Right atrium auricular region (tissue), 2 donors: ENCODE measurements at places on chromosomes 1 and 21. TPM values are rescaled to one million over a fixed set of nuclear protein-coding genes. Genes with fewer than 3 reads are reported as not detected.
A peak's percentile ranks its signal among the peaks of the same experiment; 100 is the strongest.

DNA sequence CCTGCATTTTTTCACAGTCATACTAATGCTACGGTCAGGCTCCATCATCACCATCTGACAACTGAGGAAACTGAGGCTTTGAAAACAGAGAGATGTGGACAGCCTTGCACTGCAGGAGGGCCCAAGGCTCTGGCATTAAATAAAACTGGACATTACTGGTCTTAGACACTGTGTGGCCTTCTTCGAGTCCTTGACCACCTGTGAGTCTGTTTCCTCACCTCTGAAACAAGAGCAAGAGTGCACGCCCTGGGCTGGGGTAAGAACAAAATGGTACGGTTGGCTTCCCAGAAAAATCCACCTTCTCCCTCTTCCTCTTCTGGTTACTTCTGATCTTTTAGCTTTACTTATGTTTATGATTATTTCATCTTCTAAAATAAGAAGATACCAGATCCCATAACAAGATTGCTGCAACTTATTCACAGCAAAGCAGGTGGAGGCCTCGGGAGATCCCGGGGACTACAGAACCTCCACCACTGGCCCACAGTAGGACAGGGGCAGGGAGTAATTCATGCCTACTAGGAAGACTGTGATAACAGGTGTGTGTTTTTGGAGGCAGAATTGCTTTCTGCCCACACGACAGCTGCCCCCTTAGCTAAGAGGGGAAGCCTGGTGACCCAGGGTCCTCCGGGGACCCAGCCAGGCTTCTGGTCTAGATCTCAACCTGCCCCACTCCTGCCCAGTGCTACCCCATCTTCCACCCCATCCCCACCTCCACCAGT lies 156.4 kb upstream of the EDN2 start:
- H3K27ac ChIP-seq: no peak overlapping the region
- H3K27me3 ChIP-seq: no peaks in the 10 kb centered on the region
- no peaks in the 10 kb centered on the region for H3K4me1 ChIP-seq
- DNase-seq: no peak

The HSD3B1 gene
- total RNA-seq: not detected

GRCh38 chr1:115190540-115191170 lies 101.4 kb upstream of the TSPAN2 start:
- no peaks in the 10 kb centered on the region for H3K4me1 ChIP-seq
- peak overlapping the region; percentile 49 for H3K27ac ChIP-seq
- H3K27me3 ChIP-seq: no peaks in the 10 kb centered on the region
- no peaks in the 10 kb centered on the region for H3K36me3 ChIP-seq
- no peak for DNase-seq
- H3K4me3 ChIP-seq: no peak overlapping the region

- DNase-seq: no peak
- no peak overlapping the region for H3K27ac ChIP-seq
- H3K4me1 ChIP-seq: no peaks in the 10 kb centered on the region
- no peaks in the 10 kb centered on the region for H3K27me3 ChIP-seq
These were observed 166.9 kb downstream of the IER5 start for GRCh38 chr1:181255270-181255929.

- no peak within 1 kb of the TSS for H3K27ac ChIP-seq
- H3K4me3 ChIP-seq: peak within 1 kb of the TSS; percentile 12
- DNase-seq: no peak
- no peaks in the 10 kb centered on the region for H3K36me3 ChIP-seq
- peaks cover 18% of the 10 kb centered on the region for H3K4me1 ChIP-seq
These were observed at the start of gene SYT2 for GRCh38 chr1:202710070-202711045. TSS of gene SYT2 (minus strand) at chr1:202710454. CDS start at chr1:202605772, 104,682 bp downstream.

GRCh38 chr1:61642475-61643232 lies 82.3 kb downstream of the TM2D1 start:
- DNase-seq: no peak
- no peaks in the 10 kb centered on the region for H3K36me3 ChIP-seq
- no peak overlapping the region for H3K4me3 ChIP-seq
- no peak overlapping the region for H3K27ac ChIP-seq
- H3K27me3 ChIP-seq: no peaks in the 10 kb centered on the region
- H3K4me1 ChIP-seq: peaks cover 25% of the 10 kb centered on the region

GRCh38 chr21:24729568-24729967 lies 877.7 kb downstream of the MRPL39 start:
- H3K4me3 ChIP-seq: no peak overlapping the region
- no peaks in the 10 kb centered on the region for H3K4me1 ChIP-seq
- DNase-seq: no peak
- no peak overlapping the region for H3K27ac ChIP-seq
- no peaks in the 10 kb centered on the region for H3K27me3 ChIP-seq

GRCh38 chr1:41994195-41994894 lies 75.6 kb upstream of the HIVEP3 start:
- H3K4me1 ChIP-seq: no peaks in the 10 kb centered on the region
- H3K27me3 ChIP-seq: no peaks in the 10 kb centered on the region
- no peak overlapping the region for H3K4me3 ChIP-seq
- no peak overlapping the region for H3K27ac ChIP-seq

GRCh38 chr1:204377800-204378668 lies 18.3 kb upstream of the PLEKHA6 start:
- DNase-seq: no peak
- H3K27me3 ChIP-seq: no peaks in the 10 kb centered on the region
- no peak overlapping the region for H3K27ac ChIP-seq
- peak overlapping the region; percentile 55 for H3K4me3 ChIP-seq
- H3K36me3 ChIP-seq: no peaks in the 10 kb centered on the region

The LRRC71 gene
- not detected for total RNA-seq

- no peaks in the 10 kb centered on the region for H3K4me1 ChIP-seq
- H3K27me3 ChIP-seq: no peaks in the 10 kb centered on the region
- no peak for DNase-seq
- H3K27ac ChIP-seq: no peak overlapping the region
- no peak overlapping the region for H3K4me3 ChIP-seq
These were observed 898.4 kb downstream of the KCNT2 start for GRCh38 chr1:195709821-195710220.

DNA sequence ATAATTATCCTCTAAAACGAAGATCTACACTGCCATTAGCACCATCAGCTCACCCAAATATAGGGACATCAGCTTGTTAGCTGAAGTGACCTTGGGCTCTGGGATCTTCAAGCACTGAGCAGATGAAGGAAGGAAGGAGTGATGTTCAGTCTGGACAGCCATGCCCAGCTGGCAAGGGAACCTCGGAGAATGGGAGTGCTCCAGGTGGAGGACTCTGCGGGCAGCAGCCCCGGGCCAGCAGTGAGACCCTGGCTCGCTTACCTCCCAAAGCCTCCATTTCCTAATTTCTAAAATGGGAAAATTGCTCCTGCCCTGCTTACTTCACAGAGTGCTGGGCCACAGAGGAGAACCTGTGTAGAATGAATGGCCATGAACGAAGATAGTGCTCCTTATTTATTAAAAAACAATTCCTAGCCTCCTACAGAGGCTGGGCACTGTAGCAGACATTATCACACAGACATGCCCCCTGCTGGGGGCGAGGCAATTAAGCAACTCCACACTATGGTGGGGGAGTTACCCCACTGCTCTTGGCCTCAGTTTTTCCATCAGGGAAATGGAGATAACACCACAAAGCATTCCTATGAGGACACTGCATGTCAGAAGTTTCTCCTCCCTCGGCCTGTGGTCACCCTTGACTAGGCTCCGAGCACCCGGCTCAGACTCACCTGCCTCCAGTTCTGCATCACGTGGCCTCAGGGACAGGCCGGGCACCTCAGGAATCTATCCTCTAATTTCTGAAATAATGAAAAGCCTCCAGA lies 117.6 kb downstream of the KCNN3 start:
- H3K4me3 ChIP-seq: no peak overlapping the region
- no peaks in the 10 kb centered on the region for H3K36me3 ChIP-seq
- H3K27me3 ChIP-seq: no peaks in the 10 kb centered on the region
- no peak for DNase-seq
- H3K27ac ChIP-seq: peak overlapping the region; percentile 13

The FCMR gene
- total RNA-seq: 5.0 TPM

GRCh38 chr1:232212253-232212652 lies 417.7 kb downstream of the SIPA1L2 start:
- H3K27me3 ChIP-seq: no peaks in the 10 kb centered on the region
- no peak overlapping the region for H3K27ac ChIP-seq
- no peak for DNase-seq
- no peaks in the 10 kb centered on the region for H3K4me1 ChIP-seq
- no peak overlapping the region for H3K4me3 ChIP-seq

The ZFYVE9 gene
- total RNA-seq: 15.8 TPM

DNA sequence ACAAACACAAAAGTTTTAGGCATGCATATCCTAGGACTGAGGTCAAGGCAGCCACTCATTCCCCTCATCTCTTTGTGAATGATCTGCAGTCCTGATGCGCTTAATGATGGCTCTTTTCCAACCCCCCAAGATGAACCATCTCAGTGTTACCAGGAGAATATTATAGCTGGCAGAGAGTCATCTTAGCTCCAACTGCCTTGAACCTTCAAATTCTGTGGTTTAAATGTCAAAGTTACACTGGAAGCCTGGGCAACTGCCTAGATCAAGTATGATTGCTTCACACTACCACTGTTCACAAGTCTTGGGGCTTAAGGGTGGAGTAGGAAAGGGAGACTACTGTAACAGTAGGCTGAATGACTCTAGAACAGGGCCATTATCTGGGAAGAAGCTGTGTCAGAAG lies 8.0 kb upstream of the MYBPHL start:
- no peak overlapping the region for H3K4me3 ChIP-seq
- H3K27ac ChIP-seq: no peak overlapping the region
- H3K27me3 ChIP-seq: no peaks in the 10 kb centered on the region
- H3K4me1 ChIP-seq: no peaks in the 10 kb centered on the region

DNA sequence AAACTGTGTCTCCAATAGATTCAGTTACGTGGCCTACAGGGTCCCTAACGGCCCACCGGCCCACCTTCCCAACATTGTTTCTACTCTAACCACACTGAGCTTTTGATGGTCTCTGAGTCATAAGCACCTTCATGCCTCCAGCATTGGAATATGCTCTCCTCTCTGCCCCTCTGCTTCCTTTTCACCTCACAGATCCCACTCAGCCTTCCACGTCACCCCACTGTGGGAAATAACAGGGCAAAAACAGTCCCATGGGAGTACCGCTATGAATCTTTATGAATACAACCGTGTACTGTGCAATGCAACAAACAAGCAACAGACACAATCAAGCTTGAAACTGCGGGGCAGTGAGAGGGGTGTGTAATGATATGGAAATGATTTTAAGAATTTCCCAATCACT lies 5.3 kb upstream of the SARS1 start:
- H3K27me3 ChIP-seq: no peaks in the 10 kb centered on the region
- H3K27ac ChIP-seq: peak overlapping the region; percentile 47
- DNase-seq: no peak

GRCh38 chr1:169821500-169821899 lies 26.8 kb upstream of the METTL18 start:
- no peak overlapping the region for H3K4me3 ChIP-seq
- no peaks in the 10 kb centered on the region for H3K27me3 ChIP-seq
- H3K27ac ChIP-seq: no peak overlapping the region
- H3K36me3 ChIP-seq: peaks cover 9% of the 10 kb centered on the region
- no peaks in the 10 kb centered on the region for H3K4me1 ChIP-seq
- no peak for DNase-seq

The SOAT1 gene
- total RNA-seq: 10.8 TPM
